ENCODE measurements at places on chromosomes 7 and 10.

GRCh38 chr10:74705358-74705980 is 120.9 kb upstream of the KAT6B start:
- DNase-seq, result no peak

DNA sequence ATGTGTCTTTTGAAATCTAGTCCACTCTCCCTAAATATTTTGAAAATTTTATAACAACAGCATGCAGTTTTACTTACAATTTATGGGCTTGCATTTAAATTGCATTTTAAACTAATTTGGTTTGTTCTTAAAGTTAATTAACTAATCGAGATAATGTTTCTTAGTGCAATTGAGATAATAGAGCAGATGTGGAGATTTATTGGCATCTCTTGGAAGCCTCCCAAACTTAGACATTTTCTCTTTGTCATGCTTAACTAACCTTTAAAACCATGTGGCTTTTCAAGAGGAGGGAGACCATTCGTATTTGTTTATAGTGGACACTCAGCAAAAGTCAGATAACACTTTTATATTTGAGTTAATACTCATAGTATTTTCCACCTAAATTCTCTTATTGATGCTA is 887.0 kb upstream of the CELF2 start:
- no peak for DNase-seq

DNA sequence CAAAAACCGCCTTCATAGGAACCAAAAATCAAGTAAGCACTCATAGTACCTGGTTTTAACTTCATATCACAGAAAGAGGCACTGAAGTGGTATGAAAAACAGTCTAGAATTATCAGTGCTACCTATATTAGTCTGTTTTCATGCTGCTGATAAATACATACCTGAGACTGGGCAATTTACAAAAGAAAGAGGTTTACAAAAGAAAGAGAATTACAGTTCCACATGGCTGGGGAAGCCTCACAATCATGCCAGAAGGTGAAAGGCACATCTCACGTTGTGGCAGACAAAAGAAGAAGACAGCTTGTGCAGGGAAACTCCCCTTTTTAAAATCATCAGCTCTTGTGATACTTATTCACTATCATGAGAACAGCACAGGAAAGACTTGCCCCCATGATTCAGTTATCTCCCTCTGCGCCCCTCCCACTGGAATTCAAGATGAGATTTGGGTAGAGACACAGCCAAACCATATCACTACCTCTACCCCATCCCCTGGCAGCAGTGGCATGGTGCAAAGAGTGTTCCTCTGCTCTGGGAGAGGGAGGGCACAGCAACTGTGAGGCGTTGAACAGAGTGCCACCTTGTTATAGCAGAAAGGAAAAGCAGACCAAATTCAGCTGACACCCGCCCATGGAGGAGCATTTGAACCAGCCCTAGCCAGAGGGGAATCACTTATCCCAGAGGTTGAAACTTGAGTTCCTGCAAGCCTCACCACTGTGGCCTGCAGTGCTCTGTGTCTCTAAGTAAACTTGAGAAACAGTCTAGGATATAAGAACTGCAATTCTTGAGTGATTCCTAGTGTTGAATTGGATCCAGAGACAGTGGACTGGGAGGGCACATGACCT is 61.9 kb upstream of the PTPRZ1 start:
- no peak for DNase-seq

DNA sequence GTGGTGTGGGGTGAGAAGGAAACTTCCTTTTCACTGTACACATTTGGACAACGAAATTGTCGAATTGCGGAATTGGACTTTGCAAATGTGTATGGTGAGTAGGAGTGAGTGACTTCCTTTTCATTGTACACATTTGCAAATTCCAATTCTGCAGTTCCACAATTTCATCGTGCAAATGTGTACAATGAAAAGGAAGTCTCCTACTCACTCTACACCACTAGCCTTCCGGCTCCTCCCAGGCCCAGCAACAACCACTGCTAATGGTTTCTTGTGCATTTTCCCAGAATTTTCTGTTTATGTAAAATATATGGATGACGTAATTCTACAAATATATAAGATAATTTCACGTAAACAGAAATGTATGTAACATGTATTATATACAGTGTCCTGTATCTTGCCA is 118.5 kb downstream of the ARL4A start:
- DNase-seq, result no peak

DNA sequence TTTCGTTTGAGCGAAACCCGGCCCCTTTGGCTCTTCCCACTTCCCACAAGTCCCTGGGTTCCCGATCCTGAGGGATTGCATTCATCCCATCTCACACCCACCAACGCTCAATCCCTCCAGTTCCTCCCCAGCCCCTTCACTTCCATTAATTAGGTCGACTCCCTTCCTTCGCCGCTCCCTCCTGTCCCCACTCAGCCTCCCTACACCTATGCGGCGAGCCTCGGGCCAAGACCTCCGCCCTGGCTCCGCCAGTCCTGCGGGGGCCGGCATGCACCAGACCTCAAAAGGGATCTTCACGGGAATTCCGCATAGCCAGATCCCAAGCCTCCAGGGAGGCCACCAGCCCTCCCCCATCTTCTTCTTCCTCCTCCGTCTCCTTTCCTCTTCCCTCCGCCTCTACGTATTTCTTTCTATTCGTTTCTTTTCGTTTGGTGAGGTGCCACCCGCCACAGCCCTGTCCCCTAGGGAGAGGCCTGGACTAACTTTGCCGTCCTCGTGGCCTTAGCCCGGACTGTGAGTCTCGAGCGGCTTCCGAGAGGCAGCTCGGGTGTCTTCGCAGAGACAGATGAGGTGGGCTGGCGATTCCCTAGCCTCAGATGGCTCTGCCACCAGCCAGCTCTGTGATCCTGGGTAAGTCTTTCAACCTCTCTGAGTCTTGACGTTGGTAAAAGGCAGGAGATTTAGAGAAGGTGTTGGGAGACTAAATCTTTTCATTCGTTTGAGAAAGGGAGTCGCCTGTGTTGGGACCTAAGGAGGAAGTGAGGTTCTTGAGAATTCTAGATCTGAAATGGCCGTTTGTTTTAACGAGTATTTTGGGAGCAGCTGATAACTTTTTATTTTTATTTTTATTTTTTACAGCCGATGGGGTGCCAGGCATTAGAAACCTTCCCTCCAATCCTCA is 8.1 kb upstream of the LBX1 start:
- DNase-seq, result no peak

DNA sequence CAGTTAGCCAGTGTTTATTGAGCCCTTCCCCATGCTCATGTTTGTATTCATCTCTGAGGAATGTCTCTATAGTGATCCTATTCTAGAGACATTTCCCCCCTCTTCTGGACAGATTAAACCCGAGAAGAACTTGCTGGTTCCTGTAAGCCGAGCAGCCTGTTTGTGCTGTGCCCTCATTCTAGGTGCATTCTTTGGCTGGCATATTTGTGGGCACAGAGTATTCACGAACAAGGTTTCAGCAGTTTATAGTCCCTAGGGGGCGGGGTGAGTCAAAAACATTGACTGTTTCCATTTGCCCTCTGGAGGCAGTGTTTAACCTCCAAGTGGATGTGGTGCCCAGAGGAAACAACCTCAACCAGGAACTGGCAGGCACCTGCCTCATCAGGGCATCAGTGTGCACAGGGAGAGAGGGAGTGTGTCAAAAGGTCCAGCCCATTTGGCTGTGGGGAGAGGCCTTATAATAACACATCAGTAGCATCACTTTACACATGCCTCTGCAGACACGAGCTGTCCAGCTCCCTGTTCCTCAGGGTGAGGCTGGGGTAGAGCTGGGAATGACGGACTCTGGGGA is 273.3 kb upstream of the LRGUK start:
- DNase-seq, result peak; percentile 35

DNA sequence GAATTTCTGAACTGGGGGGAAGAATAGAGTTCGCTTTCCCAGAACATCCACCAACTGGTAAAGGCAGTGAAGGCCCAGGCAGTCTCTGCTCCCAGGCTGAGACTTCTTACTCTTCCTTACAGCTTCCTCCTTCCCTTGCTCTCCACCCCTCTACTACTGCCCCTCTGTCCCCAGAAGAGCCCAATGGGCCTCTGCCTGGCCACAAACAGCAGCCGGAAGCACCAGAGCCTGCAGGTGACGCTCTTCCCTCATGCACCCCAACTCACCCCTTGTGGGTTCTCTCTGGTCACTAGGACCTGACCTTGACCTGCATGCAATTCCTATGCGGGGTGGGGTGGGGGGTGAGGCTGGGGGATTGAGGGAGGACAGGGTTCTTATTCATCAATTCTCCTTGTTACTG is 16.5 kb downstream of the FAM131B start:
- DNase-seq, result no peak

DNA sequence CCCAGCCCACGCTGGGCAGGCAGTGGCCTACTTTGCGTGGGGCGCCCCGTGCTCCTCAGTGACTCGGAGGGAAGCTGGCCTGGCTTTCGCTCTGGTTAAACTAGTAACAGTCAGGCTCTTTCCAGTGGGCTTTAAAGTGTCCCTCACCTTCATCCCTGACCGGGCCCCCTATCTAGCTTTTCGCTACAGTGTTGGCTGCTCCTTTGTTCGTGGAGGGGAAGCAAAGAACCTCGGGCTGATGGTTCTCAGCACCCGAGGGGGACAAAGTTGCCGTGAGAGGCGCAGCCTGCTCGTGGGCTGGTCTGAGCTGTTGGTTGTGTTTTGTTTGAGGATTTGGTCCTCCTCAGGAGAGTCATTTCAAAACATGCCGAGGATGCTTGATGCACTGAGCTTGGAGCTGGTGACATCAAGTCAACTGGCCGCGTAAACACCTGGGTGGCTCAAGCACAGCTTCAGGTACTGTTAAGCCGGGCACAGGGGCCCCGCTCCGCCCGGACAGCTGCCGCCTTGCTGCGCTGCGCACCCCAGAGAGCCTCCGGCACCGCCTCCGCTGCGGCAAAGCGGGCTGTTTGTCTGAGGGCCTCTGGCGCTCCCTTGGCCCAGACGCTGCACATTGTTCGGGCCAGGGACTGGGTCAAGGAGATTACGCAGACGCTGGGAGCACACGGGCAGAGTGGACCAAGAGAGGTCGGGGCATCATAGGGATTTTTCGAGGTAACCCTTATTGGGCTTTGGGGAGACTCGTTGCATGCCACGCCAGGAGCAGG is 1.6 kb downstream of the DLX6 start:
- DNase-seq, result no peak

DNA sequence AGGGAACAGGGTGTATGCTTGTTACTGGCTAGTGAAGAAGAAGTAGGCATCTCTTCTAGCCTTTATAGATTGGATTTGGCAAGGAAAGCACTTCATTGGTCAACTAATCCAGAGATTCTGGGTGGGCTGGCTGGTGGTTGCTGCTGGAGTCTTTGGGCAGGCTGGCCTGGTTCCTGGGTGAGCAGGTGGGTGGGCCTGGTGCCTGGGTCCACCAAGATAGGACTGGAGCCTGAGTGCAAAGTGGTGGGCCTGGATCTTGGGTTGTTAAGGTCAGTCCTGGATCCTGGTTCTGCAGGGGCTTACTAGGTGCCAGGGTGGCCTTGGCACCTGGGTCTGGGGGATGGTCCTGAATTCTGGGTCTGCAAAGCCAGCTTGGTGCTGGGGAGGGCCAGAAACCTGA is 482.4 kb upstream of the GHITM start:
- no peak for DNase-seq

DNA sequence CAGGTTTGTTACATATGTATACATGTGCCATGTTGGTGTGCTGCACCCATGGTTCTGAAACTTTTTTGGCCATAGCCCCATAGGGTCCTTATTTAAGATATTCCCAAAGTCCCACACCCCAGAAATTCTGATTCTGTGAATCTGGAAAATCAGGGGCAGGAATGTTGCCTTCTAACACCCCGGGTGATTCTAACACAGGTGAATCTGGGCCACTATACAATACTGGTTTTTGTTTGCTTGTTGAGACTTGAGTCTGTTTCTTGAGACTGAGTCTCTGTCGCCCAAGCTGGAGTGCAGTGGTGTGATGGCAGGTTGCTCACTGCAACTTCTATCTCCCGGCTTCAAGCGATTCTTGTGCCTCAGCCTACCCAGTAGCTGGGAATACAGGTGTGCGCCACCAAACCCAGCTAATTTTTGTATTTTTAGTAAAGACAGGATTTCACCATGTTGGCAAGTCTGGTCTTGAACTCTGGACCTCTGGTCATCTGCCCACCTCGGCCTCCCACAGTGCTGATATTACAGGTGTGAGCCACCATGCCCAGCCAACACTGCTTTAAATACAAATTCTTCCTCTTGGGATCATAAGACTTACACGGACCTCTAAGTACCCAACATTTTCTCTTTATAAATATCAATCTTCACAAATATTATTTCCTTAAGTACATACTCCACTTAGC is 16.9 kb upstream of the PHYH start:
- DNase-seq, result no peak

- DNase-seq, result no peak
Measured at GRCh38 chr10:23968301-23968700, 240.6 kb upstream of the KIAA1217 start.

DNA sequence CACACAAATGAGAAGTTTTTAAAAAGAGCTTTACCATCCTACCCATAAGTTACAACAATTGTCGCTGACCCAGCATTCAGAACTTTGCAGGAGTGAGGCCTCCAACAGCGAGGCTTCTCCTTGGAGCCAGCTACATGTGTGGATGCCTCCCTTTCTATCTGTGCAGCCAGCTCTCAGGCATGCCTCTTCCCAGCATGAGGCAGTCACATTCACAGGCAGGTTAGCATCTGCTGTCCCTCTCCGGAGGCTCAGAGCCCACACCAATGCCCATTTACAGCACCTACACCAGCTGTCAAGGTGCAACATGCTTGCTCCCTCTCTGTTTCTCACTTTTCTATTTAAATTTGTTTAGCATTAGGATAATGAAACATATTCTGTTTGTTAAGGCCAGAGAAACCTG is 278.7 kb upstream of the PODXL start:
- no peak for DNase-seq

DNA sequence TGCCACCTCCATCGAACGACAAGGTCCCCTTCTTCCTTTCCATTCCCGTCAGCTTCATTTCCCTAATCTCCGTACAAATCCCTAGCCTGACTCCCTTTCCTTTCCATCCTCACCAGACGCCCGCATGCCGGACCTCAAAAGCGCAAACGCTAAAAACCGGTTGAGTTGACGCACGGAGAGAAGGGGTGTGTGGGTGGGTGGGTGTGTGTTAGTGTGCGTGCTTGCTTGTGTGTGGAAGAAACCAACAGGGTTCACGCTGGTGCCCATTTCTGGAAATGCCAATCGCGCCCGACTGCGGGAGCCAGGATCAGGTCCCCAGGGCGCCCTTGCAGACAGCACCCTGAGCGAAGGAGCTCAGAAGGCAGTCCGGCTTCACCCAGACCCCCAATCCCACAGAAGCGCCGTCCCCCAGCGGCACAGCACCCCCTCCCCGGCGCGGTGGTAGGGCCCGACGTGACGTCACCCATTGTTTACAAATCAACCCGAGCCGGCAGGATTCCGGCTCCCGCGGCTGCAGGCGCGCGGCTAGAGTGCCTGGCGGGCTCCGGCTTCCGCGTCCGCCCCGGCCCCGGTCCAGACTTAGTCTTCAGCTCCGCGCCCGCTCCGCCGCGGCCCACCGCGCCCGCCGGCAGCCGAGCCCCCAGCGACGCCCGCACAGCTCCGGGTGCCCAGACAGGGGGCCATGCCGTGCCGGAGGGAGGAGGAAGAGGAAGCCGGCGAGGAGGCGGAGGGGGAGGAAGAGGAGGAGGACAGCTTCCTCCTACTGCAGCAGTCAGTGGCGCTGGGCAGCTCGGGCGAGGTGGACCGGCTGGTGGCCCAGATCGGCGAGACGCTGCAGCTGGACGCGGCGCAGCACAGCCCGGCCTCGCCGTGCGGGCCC is at the start of gene FRAT1:
Gene FRAT1 (plus strand): TSS at position 500 of the 880 bp plus-strand sequence. CDS start 183 bp downstream, at position 683.
- peak; percentile 86 for DNase-seq

- DNase-seq, result no peak
Measured at GRCh38 chr10:75616874-75617478, 185.6 kb downstream of the LRMDA start.

GRCh38 chr10:107280293-107280692 is 115.8 kb upstream of the SORCS1 start:
- no peak for DNase-seq

- no peak for DNase-seq
Measured at GRCh38 chr7:149468208-149468607, 7.3 kb upstream of the ZNF777 start.

Data from activated CD4-positive, alpha-beta T cell treated with anti-CD3 and anti-CD28 coated beads, Interleukin-2, amount 50 U/mL, for 16 hours (primary cell).